Right cardiac atrium (tissue), 5 donors: ENCODE measurements at places on chromosomes 7 and 10. TPM values are rescaled to one million over a fixed set of nuclear protein-coding genes. Genes with fewer than 3 reads are reported as not detected.

CNNM1 gene
- total RNA-seq: 0.23 TPM

- DNase-seq: no peak
Measured at GRCh38 chr10:103497161-103497915, 3.8 kb downstream of the NEURL1 start.

GRCh38 chr10:121157998-121158397 is 306.8 kb downstream of the WDR11 start:
- DNase-seq: peak; percentile 28

HBP1 gene
- total RNA-seq: 40.0 TPM

DNA sequence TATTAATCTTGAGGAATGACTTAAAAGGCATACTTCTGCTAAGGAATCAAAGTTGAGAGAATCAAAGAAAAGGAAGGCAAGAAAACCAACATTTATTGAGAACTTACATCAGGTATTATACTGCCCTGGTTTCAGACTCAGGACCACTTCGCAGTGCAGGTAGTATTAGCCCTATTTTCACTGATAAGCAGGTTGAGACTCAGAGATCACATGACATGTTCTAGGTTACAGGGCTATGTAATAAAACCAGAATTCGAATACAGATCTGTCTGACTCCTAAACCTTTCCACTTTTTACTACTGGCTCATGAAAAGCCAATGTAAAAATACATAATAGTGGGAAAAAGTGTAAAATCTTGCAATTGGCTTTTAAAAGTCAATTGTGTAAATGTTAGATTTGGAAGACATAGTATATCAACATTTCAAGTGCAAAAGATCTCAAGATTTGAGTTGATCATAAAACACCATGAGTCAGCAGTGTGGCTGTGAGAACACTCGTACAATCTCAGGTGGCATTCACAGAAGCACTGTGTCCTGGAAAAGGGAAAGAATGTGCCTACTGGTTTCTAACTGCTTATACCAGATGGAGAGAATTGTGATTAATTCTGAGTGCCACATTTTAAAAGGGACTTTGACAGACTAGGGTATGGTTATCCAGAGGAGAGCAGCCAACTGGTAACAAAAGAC is 195.8 kb upstream of the MKLN1 start:
- no peak for DNase-seq

AGR2 gene
- not detected for total RNA-seq

DNA sequence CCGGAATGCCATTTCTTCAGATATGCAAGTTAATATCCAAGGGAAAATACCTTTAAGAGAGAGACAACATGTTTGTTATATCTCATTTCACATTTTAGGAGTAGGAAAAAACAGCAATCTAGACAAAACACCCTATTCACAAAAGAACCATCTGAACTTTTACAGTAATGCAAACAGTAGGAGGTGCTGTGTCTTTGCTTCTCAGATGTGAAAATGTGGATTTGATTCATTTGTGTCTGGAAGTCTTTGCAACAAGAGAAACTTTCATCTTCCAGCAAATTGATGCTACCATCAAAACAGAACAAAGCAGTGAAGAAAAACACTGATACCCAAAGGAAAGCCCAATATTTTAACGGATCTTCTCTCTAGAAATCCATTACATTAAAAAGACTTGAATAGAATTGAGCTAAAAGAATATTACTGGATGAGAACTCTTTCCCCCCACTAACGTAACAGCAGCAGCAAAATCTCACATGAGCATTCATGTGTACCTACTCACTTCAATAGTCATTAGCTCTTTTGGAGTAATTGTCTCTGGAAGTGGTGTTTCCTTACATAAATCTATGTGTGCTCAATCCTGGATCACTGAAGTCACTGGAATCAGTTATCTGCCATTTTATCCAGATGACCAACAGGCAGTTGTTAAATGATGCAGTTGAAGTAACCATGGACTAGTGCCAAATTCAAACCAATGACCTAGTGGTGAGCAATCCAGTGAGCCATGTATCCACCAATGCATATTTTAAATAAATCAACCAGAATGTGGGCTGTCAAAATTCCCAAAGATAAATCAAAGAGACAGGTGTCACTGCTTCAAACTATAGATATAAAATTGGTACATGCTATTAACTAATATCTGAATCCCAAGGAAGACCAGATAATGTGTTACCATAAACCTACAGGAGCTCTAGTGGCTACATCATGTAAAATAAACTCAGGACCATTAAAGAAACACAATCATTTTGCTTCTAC is 1.8 kb downstream of the SEMA3C start:
- no peak for DNase-seq

NODAL gene
- total RNA-seq: not detected
